Activated CD8-positive, alpha-beta memory T cell treated with anti-CD3 and anti-CD28 coated beads for 36 hours (primary cell): ENCODE measurements at places on chromosomes 16 and 17. TPM values are rescaled to one million over a fixed set of nuclear protein-coding genes. Genes with fewer than 3 reads are reported as not detected.

ITGB3 gene
- not detected for total RNA-seq

C1QL1 gene
- total RNA-seq = 0.21 TPM

CAPNS2 gene
- not detected for total RNA-seq

ZG16 gene
- not detected for total RNA-seq

SYT17 gene
- not detected for total RNA-seq

NBR1 gene
- total RNA-seq = 37.0 TPM

TPPP3 gene
- not detected for total RNA-seq

C1QTNF8 gene
- not detected for total RNA-seq

C16orf54 gene
- 23.6 TPM for total RNA-seq

TMEM208 gene
- total RNA-seq = 61.2 TPM
